ENCODE measurements at places on chromosomes 1 and 21.

DNA sequence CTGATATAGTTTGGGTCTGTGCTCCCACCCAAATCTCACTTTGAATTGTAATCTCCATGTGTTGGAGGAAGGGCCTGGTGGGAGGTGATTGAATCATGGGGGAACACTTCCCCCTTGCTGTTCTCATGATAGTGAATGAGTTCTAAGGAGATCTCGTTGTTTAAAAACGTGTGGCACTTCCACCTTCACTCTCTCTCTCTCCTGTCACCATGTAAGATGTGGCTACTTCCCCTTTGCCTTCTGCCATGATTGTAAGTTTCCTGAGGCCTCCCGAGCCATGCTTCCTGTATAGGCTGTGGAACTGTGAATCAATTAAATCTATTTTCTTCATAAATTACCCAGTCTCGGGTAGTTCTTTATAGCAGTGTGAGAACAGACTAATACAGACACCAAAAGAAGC is 40.4 kb downstream of the FRRS1 start:
- no peak for DNase-seq

- DNase-seq, result no peak
Measured at GRCh38 chr1:229086686-229087085, 184.2 kb upstream of the RAB4A start.

DNA sequence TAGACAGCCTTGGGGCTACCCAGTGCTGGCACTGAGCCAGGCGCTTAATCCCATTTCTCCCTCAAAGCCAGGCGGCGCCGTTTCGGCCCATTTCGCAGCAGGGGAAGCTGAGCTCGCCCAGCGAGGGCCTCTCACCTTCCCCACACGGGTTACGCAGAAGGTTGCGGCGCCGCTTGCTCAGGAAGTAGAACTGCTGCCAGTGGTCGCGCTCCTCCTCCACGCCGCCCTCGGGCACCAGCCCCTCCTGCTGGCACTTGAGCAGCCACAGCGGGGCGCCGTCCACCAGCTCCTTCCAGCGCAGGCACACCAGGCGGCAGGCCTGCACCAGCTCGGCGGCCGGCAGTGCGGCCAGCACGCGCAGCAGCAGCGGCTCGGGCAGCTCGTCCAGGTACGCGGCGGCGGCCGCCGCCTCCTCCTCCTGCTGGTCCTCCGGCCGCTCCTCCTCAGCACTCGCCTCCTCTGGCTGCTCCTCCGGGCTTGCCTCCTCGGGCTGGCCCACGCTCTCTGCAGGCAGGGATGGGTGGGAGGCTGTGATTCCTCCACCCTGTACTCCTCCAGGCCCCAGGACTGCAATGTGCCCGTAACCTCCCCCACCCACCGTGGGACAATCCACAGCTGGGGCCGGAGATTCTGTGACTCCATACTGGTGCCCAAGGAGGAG is 3.8 kb downstream of the FBXO2 start:
- DNase-seq, result peak; percentile 50

GRCh38 chr21:38303300-38303699 is 46.5 kb downstream of the KCNJ15 start:
- DNase-seq, result no peak

- no peak for DNase-seq
Measured at GRCh38 chr21:35291034-35291433, 241.9 kb upstream of the RUNX1 start.

DNA sequence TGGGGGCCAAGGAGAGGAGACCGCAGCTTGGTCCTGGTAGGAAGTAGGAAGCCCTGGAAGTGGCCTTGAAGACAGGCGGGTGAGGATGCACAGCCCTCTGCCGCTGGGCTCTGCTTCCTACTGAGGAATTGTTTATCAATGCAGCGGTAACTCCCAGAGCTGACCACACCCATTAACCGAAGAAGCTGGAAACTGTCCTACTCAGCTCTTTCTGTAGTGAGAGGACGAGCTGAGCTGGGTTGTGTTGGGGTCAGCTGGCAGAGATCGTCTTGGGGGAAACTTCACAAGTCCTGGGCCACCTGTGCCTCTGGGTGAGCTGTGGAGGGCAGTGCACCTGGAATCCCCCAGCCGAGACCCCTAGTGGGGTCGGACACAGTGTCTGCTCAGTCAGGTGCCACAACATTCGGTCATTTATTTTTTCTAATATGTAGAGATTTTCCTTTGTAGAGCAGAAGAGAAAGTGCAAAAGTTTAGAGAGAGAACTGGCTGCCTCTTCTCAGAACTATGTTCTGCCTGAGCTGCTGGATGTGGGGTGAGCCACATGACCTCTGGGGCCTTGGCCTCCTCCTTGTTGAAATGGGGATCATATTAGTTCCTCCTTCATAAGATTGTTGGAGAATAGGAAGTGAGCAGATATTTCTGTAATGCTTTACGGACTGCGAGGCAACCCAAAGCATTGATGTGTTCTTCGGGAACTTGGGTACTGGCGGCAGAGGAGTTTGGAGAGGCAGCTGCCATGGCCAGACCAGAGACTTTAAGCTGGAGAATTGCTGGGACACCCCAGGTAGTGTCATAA is 3.6 kb downstream of the NECAP2 start:
- DNase-seq, result no peak

DNA sequence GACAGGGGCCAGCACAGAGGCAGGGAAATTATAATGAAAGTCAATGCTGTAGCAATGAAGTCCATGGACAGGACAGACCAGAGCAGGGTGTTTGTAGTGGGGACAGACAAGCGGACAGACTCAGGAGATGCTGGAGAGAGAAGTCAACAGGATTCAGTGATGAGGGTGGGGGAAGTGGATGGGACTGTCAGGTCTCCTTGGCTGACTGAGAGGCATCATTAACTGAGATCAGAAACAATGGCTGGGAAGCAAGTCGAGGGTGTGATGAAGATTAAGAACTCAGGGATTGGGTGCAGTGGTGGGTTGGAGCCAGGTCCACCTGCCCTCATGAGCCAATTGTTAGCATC is 25.5 kb downstream of the CD58 start:
- no peak for DNase-seq

DNA sequence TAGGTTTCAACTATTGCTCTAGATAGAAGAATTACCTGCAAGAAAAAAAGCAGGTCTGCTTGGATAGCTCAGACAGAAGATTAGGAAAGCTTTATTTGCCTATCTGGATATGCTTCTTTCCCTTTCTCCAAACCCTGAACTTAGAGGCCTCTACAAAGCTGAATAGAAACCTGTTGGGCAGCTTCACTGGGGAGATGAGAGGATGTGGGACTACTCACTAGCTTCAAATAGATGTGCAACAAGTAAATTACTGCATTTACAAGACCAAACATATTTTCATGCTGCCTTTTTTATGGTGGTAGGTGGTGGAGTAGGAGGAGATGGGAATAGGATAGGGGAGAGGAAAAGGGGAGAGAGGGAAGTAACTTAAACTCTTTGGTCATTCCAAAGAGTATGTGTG is 6.4 kb downstream of the CLCA2 start:
- no peak for DNase-seq

DNA sequence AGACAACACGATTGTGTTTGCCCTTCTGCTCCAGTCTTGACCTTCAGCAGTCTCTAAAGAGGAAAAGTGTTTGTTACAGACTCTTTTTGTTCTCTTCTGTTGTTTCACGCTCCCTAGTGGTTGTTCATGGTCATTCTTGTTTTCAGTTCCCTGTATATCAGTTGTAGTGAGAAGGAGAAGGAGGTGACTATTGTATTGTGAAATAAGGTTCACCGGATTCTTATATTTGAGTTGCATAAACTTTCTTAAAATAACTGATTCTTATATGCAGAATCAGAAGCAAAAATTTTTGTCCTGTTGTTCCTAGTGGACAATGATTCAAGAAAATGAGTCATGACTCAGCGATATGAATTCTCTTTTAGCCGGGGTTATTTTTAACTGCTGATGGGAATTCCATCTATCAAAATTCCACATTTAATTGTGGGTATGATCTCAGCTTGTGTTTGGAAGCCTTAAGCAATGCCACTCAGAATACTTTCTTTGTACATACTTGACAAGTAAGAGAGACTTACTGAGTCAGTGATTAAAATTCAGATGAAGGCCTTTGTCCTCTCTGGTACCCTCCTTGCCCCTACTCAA is 152.2 kb downstream of the CLEC20A start:
- no peak for DNase-seq

DNA sequence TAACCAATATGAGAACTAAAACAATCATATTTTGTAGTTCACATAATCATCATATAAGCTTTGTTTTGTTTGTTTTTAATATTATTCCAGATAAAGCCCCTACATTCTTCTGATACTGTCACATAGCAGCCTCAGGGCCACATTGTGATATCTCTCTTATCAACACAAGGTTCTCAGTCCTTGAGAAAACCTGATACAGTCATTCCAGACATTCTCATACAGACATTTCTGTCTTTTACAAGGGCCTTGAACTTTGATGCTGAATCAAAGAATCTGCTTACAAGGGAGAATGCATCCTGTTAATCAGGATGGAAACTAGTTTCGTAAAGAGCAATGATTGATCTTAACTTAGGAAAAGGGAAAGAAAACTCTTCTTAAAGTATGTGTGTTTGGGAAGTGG is 12.7 kb upstream of the VCAM1 start:
- no peak for DNase-seq

- no peak for DNase-seq
Measured at GRCh38 chr1:29515170-29515955, 279.0 kb downstream of the PTPRU start.

GRCh38 chr1:14988636-14989035 is 164.9 kb upstream of the TMEM51 start:
- no peak for DNase-seq

GRCh38 chr1:5658340-5659316 is 333.6 kb downstream of the NPHP4 start:
- DNase-seq, result no peak

- DNase-seq, result no peak
Measured at GRCh38 chr1:184199036-184199435, 147.5 kb downstream of the TSEN15 start.

GRCh38 chr1:51957618-51958017 is 32.9 kb downstream of the RAB3B start:
- DNase-seq, result no peak

- DNase-seq, result no peak
Measured at GRCh38 chr1:204623365-204623893, 62.1 kb downstream of the LRRN2 start.
